ENCODE measurements at places on chromosomes 7 and 10.

- no peak for DNase-seq
Observed at GRCh38 chr10:37314862-37315261, 189.5 kb downstream of the ANKRD30A start.

GRCh38 chr7:14834456-14834855 lies 68.1 kb downstream of the DGKB start:
- DNase-seq = no peak

GRCh38 chr7:108358553-108358952 lies 97.7 kb downstream of the NRCAM start:
- DNase-seq = no peak

- DNase-seq = no peak
Observed at GRCh38 chr10:71081229-71081560, 131.2 kb upstream of the UNC5B start.

GRCh38 chr7:25726170-25726780 lies 425.7 kb upstream of the NFE2L3 start:
- DNase-seq = no peak

GRCh38 chr7:66307591-66308215 lies 102.6 kb downstream of the TPST1 start:
- no peak for DNase-seq

- no peak for DNase-seq
Observed at GRCh38 chr7:1475991-1476390, 16.7 kb upstream of the MICALL2 start.

GRCh38 chr7:130063036-130063435 lies 7.3 kb upstream of the KLHDC10 start:
- no peak for DNase-seq

GRCh38 chr7:44622342-44623151 lies 16.1 kb downstream of the OGDH start:
- DNase-seq = no peak

GRCh38 chr10:12701696-12702095 lies 299.8 kb downstream of the CCDC3 start:
- no peak for DNase-seq

GRCh38 chr7:140674899-140675701 lies 2.4 kb downstream of the ADCK2 start:
- no peak for DNase-seq

DNA sequence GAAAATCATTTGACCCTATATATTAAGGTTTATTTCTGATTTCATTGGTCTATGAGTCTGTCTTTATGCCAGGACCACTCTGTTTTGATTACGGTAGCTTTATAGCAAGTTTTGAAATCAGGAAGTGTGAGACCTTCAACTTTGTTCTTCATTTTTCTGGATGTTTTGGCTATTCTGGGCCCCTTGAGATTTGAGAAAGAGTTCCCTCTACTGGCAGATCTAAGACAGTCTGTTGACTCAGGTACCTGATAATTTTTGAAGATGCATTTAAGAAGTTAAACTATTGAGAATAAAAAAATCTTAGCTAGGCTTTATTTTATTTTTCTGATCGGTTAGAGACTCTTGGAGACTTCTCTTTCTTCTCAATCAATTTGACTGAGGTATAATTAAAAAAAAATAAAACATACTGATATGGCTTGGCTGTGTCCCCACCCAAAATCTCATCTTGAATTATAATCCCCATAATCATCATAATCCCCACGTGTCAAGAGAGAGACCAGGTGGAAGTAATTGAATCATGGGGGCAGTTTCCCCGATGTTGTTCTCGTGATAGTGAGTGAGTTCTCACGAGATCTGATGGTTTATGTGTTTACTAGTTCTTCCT lies 209.2 kb downstream of the SNX10 start:
- no peak for DNase-seq

DNA sequence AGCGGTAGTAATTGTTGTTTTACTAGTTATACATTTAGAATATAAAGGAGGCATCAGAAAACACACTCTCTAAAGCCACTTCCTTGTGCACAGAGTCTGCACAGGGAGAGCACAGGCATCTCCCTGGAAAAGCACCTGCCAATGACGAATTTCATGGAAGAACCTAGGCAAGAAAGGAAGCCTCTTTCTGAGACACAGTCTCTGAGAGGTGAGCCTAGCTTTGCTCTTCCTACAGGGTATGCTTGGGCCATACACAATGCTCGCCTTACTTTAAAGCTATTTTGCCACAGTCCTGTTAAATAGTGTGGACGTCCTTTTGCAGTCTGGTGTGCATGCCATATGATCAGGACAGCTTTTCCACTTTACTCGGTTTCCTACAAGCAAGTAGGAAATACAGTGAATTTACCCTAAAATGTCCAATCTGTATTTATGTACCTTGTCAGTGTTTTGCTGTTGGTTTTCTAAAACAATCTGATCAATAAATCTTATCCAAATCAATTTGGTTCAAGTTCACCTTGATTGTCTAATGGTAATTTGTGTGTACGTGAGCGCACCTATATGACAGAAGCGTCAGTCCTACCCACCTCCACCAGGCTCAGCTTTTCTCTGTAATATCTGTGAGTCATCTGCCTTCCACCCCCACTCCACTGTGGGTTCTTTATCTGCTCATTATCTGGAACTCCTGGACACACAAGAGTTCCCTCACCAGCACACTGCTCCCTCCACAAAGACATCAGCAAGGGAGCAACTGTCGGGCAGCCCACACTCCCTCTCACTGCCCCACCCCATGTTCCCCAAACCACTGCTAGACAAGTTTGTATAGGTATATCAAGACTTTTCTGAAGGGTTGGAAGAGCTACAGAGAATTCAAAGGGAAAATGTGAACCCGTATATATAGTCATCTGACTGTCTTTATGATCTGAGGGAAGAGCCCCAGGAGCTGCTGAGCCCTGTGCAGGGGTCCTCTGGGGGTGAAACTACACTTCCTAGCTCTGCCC lies 65.2 kb downstream of the KLHDC10 start:
- DNase-seq = no peak

GRCh38 chr7:63925262-63925625 lies 73.4 kb upstream of the ZNF722 start:
- no peak for DNase-seq
